ENCODE measurements at places on chromosomes 7 and 10.
A peak's percentile ranks its signal among the peaks of the same experiment; 100 is the strongest.

DNA sequence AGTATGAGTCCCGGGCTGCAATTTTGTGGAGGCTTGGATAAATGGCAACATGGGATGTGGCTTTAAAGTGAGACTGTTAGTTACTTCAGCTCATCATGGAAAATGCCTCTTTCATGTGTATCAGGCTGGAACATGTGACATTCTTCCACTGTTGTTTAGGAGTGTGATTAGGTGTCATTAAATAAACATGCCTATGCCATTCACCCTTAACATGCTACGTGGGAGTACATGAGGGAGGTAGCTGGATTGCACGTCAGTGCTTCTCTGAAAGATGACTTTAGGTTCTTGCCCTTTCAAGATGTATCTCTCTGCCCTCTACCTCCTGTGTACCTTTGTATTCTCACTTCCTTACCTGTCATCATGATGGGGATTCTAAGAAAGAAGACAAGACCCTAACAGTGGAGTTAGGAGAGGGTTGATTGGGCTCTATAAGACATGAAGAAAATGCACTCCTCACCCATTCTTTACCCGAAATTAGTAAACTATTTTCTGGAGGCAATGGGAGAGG is 8.9 kb downstream of the AKR1E2 start:
- DNase-seq = no peak

DNA sequence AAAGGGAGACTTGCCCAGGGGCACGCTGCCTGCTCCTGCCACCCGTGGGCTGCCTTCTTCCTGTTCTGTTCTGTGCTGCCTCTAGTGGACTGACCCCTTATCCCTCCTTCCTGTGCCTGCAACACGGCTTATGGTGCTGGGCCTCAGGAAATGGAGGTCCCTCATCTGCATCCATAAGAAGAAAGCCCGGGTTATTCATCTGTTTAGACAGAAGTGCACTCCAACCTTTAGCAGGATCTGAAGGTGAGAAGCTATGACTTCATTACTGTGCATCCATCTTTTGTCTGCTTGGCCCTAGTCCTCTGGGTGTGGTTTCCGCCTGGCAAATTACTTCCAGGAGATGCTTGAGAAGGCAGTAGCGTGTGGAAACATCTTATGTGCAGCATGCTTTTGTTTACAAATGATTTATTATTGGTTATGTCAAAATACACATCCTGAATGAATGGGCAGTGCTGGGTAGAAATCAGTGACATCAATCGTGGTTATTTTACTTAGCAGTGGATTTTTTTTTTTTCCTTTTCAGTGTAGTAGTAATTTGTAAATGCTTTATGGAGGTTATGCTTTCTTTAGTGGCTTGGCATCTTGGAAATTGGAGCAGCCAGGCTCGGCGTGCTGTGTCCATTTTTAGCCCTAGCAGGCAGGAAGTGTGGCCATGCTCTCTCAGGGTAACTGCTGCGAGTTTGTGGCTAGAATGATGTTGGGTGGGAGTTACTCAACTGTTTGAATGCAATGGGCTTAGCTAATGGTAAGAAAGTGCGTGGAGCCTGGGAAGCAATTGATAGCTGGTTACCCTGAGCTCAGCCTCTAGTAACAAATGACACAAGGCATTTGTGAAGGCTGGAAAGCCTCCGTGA is 12.7 kb downstream of the PTPRE start:
- DNase-seq = peak; percentile 46

GRCh38 chr10:78860260-78860914 is 208.4 kb upstream of the ZMIZ1 start:
- no peak for DNase-seq

GRCh38 chr7:109579901-109580300 is 1010.2 kb downstream of the DNAJB9 start:
- DNase-seq = no peak

DNA sequence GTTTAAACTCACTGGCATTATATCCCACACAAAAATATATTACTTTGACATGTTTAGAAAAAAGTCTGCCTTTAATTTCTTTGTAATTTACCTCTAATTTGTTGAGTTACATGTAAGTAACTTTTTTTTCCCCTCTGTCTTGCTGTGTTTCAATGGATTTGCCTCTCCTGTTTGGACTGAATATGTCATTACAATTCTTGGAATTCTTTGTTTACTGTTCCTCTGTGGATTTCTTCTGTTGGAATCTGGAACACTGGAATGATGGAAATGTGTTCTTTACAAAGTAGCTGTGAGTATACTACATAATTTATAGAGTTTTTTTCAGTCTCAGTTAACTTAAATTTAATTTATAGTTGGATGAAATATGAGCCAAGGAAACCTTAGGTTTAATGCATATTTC is 30.4 kb downstream of the SEPTIN7 start:
- peak; percentile 31 for DNase-seq

DNA sequence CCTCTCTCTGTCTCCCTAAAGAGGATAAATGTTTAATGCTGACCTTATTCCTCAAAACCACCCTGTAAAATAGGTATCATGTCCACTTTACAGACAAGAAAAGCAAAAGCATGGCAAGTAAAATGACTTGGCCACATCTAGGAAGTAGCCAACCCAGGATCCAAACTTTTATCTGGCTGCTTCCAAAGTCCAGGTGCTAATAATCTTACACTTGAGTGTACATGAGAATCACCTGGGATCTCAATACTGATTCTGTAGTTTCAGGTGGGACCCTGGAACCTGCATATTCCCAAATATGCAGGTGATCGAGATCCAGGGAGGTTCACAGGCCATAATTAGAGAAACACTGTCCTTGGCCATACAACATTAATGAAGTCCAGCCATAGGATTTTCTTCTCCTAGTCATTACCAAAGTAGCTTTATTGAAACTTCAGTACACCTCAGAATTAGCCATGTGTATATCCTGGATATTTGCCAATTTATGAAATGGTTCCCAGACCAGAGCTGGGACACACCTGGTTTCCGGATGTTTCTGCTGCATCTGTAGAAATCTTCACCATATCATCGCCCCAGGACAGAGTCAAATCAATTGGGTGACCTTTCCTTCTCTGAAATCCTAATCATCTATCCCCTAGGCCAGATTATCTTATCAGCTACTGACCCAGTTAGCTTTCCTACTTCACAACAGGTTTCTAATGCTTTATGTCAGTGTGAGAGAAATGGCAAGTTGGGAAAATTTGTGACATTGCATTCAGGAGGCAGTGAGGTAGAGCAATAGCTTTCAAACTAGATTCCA is 119.1 kb upstream of the KMT2E start:
- DNase-seq = no peak

GRCh38 chr7:52609511-52609910 is 425.9 kb upstream of the POM121L12 start:
- DNase-seq = no peak

DNA sequence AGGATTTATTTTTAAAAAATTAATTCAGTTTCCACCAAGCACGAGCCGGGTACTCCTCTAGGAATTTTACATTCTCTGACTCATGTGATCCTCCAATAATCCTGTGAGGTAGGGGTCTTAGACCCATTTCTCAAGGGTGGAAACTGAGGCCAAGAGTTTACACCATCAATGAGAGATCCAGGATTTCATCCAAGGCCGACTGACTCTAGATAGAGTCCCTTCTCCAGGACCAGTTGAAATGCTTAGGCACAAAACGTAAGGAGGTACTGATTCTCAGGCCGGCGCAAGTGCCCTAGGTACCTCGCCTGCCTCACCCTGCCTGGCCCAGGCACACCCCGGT is 95.7 kb upstream of the DUSP5 start:
- no peak for DNase-seq

GRCh38 chr10:67521546-67521945 is 174.4 kb downstream of the CTNNA3 start:
- DNase-seq = no peak

DNA sequence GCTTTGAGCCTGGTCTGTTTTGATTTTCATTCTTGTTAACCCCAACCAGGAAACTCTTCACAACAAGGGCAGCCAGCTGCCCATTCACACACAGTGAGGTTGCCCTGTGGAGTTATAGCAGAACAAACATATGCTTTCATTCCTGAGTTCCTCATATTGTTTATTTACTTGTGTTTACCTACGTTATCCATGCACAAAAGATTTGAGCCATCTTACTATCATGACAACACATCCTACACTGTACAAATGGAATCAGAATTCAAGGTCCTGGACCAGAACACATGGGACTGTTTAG is 21.7 kb upstream of the BMPER start:
- no peak for DNase-seq

DNA sequence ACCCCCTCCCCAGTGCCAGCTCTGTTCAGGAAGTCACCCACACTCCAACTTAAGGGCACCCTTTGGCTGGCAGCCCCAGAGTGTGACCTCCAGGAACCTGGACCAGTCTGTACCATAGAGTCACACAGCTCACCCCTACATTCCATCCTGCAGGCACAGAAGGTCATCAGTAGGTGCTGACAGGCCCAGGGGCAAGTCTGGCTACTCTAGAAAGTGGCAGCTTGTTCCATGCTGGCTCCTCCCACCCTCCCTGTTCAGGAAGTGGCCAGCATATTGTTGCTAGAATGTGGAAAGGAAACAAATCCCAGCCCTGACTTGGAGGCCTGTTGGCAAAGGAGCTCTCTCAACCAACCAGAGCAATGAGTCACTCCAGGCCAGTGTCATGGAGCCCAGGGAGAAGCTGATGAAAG is 3.2 kb upstream of the NCOA4 start:
- DNase-seq = peak; percentile 78

DNA sequence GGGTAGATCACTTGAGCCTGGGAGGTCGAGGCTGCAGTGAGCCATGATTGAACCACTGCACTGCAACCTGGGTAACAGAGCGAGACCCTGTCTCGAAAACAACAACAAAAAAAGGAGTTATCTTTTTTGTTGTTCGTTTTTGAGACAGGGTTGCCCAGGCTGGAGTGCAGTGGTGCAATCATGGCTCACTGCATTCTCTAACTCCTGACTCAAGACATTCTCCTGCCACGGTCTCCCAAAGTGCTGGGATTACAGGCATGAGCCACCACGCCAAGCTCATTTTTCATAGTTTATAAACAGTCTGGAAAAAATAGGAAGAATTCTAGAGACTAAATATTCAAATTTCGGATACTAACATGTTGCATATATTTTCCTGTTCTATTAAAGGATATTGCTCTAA is 29.4 kb downstream of the SFXN4 start:
- DNase-seq = no peak

DNA sequence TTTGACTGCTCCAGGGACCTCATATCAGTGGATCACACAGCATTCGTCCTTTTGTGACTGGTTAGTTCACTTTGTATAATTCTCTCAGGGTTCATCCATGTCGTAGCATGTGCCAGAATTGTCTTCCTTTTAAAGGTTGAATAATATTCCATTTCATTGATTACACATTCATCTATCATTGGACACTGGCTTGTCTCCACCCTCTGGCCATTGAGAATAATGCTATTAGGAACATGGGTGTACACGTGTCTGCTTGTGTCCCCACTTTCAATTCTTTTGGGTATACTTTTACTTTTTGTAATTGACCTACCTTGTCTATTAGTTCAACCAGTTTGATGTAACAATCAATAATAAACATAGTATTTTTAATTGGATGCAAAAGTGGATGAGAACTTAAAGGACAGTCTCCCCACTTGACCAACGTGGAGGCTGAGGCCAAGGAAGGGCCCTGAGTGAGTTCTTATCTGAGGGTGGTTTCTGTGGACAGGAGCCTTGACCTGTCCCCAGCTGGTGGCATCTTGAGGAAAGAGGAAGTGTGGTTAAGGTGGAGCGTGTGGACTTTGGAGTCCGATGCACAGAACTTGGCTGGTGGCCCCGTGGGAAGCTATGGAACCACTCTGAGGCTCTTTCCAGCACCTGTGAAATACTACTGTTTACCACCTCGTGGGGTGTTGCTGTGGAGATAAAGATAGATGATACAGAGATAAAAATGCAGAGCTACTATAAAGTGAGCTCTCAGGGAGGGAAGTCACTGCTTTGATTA is 16.6 kb downstream of the WDFY4 start:
- DNase-seq = no peak

Data from GM03348 (cell line).